ENCODE measurements at places on chromosomes 1 and 21.

DNA sequence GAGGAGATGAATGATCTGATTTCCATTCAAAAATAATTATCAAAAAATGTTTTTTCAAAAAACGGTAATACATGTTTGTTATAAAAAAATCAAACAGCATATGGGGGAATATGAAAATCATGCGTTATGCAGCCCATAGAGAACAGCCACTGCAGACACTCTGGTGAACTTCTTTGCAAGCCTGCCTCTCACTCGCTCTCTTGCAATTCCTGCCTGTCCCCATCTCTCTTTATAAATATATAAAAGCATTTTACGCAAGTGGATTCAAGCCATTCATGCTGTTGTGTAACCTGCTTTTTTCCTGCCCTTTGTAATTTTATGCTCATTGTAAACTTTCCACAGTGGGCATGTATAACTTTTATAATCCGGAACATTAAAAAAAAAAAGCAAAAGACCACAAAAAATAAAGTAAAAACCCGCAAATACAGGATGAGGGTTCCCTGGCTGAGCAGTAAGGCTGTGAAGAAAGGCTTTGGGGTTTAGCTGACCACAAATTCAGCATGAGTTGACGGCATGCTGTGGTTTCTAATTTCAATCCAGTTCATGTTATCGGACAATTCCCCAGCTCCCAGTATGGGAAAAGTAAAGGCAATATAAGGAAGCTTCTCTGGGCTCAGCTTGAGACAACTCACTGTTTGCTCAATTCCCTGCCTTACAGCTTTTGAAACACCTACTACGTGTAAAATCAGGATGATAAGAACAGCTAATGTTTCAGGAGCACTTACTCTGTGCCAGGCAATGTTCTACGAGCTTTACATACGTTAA, 52.8 kb upstream of the ZBTB40 start:
- no peak for DNase-seq

DNA sequence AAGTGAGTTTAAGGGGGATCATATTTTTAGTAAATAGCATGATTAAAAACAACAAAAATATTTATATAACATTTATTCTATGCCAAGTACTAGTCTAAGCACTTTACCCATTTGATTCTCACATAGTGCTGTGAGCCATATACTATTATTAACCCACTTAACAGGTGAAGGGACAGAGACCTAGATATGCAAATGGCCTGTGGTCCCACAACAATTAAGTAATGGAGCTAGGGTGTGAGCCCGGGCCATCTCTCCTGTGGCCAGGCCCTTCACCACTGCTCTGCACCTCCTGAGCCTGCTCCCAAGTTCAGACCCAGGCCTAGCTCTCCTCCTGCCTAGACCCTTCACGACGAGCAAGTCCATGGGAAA, 537 bp downstream of the ASCL5 start:
- DNase-seq: no peak

GRCh38 chr1:24737368-24738117, 7.7 kb upstream of the CLIC4 start:
- no peak for DNase-seq

GRCh38 chr1:246735735-246736134, 11.5 kb downstream of the SCCPDH start:
- DNase-seq: no peak

DNA sequence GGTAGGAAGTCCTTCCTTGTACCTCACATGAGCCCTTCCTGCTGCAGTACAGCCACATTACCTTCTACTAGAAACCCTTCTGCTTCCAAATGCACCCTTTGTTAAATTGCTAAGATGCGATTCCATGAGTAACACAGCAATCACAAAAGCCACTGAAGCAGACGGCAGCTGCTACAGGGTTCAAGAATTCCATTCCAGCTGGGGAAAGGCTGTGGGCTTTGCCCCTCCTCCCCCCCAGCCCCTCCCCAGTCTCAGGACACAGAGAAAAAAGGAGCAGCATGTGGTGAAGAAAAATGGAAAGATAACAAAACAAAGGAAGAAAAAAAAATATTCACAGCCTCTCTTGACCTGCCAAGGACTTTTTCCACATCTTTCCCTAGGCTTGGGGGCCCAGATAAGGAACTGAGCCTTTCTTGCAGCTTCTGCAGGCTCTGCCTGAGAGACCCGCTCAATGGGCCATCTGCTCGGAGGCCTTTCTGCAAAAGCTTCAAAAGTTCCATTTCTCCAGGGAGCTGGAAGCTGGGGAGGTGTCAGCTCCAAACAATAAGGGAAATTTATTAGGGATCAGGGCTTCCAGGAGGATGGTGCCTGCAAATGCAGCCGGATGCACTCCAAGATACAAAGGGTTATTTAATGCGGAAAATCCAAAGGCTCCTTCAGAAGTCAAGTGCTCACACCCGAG, 72.1 kb downstream of the SYT2 start:
- no peak for DNase-seq

GRCh38 chr1:28976248-28976647, 61.9 kb downstream of the EPB41 start:
- DNase-seq: no peak

- DNase-seq: no peak
These were observed 144.8 kb downstream of the BACH1 start for GRCh38 chr21:29443411-29444010.

DNA sequence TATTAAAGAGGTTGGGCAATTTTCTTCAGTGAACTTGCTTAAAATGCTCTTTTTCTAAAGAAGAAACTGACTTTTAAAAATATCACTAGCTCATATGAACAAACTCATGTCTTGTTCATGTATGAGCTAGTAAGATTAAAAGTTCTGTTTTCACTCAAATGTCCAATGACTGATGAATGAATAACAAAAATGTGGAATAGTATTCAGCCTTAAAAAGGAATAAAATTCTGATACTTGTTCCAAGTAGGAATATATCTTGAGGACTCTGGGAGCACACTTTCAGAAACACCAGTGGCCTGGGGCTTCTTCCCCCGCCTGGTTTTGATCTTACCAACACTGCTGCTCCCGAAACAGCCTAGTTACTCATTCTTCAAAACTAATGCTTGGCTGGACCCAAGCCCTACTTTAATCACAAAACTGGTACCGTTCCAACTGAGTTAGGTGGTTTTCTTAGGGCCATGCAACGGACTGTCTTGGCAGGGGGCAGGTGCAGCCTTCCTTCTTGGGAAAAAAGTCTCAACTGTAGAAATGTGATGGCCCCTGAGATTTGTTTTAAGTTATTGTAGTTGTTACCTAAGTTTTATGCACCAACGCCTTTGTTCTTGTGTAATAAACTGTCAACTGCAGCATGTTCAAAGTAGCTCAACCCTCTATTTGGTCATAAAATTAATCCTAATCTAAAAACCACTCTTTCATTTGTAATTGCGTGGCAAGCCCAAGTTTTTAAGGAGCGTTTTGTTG, 116.0 kb downstream of the ETS2 start:
- DNase-seq: peak; percentile 71

DNA sequence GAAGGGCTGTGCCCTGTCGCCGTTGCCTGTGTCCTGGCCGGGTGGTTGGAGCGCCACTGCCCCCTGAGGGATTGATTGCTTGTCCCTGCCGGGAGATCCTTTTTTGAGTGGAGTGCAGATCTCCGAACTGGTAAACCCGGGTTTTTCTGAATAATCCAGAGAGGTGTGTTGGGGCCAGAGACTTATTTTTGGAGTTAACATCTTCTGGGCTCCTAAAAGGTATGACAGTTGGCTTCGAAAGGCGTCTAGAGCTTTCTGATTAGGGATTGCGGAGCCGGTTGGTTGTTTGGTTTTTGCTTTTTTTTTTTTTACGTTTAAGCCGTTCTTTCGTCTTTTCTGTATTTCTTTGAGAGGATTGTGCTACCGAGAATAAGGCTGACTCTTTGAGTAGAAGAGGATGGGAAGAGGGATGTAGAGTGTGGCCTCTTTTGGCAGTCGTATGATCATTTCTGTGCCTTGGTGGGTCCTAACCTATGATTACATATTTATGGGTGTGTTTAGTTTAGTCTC, 756 bp downstream of the RLF start:
- no peak for DNase-seq

DNA sequence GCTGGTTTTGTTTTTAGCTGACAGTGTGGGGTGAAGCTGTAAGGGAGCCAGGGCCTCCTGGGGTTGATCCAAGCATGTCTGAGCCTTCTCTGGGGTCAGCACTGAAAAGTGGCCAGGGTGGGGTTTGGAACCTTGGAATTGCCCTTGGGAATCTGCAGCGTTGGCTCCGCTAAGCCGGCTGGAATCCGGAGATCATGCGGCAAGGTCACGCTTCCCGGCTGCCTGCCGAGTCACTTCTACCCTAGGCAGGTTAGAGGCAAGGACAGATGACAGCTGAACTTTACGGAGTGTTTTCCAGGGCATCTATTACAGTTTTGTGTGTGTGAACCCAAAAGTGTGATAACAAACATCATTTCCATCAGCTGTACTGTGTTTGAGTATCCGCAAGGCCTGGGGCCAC, 17.1 kb downstream of the ABCG1 start:
- no peak for DNase-seq

All from uterus (tissue), 4 donors.